Heart left ventricle (tissue), 16 donors: ENCODE measurements at places on chromosomes 11 and 22. TPM values are rescaled to one million over a fixed set of nuclear protein-coding genes. Genes with fewer than 3 reads are reported as not detected.

GPHA2 gene
- not detected for polyA plus RNA-seq

TIGD3 gene
- 0.29 TPM for polyA plus RNA-seq

- DNase-seq: no peak
Observed at GRCh38 chr11:116840224-116840745, 2.9 kb upstream of the APOA1 start.

DNA sequence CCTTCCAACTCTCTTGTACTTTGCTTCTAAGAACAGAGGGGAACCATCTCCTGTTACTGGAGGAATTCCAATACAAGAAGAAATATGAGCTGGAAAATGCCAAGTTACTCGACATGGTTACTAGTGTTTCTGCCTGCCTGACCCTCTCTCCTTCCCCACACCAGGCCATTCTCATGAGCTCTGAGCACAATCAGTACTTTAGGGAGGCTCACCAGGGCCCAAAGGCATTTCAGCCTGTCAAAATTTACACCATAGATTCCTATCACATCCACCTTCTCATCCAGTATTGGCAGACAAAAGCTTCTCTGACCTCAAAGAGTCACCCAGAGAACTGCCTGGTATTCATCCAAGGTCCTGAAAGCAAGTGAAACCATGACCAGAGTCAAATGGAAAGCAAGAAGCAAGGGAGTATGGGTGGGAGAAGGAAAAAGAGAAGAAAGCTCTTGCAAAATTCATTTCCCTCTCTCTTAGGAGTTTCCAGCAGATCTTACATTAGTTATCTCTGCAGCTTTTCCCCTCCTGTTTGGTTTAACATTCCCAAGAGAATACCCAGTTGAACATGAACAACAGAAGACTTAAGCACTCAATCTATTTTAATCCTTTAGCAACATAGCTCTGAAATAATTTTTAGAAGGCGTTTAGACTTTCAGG is 58.7 kb upstream of the NCAM1 start:
- no peak for DNase-seq

DNA sequence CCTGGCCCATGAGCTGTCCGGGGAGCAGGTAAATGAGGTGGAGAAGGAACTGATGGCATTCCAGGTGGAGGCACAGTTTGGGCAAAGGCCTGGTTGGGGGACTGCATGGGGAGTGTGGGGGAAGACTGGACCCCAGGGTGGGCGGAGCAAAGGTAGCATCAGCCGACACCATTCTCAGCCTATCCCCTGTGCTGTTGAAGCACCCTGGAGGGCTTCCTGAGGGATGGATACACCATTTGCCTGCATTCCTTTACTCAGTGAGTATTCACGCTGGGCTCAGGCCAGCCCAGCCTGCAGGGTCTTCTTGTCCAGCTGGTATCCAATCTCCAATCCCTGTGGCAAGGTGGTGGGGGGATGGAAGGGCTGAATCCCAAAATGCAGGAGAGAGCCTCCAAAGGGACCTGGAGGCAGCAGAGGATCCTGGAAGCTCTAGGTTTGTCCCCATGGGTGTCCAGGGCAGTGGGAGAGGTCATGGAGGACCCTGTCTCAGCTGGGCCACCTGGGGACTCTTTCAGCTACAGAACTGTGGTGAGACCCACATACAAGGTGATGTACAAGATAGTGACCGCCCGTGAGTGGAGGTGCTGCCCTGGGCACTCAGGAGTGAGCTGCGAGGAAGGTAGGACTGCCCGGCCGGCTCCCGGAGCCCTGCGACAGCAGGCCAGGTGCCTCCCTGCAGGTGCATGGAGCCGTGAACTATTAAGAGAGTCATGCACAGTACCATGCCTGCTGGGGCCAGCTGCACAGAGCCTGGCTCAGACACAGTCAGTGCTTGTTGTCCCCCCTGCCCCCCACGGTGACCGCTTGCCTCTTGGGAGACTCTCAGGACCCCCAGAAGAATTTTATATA is 9.5 kb downstream of the EMID1 start:
- DNase-seq: no peak

CCDC83 gene
- polyA plus RNA-seq: not detected

DNA sequence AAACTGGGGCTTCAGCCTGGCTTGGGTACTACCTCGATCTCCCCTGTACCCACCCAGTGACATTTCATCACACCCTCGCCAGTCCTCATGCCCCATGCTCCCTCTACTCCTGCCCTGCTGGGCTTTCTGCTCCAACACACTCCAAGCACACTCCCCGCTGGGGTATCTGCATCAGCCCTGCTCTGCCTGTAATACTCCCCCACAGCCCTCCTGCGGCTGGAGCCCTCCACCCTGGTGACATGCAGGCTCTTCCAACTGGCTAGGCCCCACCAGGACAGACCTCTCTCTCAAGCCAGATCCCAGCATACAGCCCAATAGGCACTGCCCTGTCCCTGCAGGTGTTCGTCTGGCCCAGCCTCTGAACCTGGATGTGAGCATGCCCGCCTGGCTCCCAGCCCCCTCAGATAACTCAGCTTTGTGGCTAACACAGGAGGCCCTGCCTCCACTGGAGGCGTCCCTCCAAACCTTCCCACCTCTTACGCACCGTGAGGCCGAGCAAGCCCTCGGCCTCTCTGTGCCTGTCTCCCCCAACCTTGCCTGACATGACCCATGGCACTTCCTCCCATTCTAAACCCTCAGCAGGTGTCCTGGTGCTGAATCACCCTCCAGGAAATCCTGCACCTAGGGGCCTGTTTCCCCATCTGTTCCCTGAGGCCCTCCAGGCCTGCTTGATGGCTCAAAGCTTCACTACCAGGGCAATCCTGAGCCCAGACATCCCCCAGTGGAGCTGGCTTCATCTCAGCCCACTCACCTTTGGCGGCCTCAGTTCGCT is 33.5 kb upstream of the TXNRD2 start:
- DNase-seq: no peak
